GM23248 (cell line): ENCODE measurements at places on chromosomes 12 and 14.

GRCh38 chr12:108119126-108119973, 9.7 kb upstream of the WSCD2 start:
- DNase-seq: no peak

GRCh38 chr12:127656266-127656665, 610.7 kb upstream of the TMEM132C start:
- no peak for DNase-seq

DNA sequence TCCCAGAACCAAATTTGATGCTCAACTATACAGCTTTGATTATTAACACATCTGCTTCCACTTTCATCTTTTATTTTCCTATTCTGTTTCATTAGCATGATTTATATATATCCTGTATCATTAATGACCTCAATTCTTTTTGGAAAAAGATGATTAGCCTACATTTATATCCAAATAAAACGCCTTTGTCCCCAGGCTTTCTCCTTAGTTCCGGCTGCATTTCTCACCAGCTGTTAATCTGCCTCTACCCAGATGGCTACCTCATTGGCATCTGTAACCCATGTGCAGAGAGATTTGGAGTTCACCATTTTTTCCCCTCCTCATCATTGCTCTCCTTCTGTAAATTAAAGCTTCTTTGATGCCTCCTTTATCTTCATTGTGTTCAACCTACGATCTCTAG, 336.8 kb upstream of the RGS6 start:
- DNase-seq: no peak

- DNase-seq: no peak
Measured at GRCh38 chr14:97159124-97159523, 361.9 kb downstream of the VRK1 start.

- no peak for DNase-seq
Measured at GRCh38 chr14:33704481-33704880, 246.4 kb downstream of the EGLN3 start.

DNA sequence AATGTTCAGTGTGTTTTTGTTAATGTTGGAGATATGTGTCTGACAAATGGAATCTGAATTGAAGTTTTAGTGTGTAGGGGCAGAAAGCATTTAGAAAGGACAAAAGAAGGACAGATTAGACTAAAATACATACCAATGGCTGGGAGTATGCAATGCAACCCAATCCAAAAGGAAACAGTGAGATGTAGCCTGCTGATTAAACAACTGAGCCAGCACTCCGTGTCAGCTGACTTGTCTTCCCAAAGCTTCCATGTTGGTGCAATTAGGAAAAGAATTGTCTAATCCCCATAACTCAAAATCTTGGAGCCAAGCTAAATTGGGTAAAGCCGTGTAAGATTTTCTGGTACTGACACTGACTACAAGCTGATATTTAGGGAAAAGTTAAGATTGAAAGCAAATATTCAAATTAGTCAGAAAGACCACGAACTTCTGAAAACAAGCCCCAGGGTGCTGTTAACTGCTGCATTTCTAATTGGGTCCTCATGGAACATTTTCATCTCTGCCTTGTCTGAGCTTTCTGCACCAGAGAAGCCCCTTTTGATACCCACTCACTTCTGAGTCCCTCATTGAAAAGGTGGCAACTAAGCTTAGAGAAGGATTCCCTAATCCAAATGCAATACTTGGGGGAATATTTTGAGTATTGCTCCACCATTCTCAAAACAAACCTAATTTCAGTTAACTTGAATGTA, 109.1 kb downstream of the DAD1 start:
- no peak for DNase-seq

GRCh38 chr12:25594376-25594775, 41.3 kb upstream of the LMNTD1 start:
- DNase-seq: no peak

DNA sequence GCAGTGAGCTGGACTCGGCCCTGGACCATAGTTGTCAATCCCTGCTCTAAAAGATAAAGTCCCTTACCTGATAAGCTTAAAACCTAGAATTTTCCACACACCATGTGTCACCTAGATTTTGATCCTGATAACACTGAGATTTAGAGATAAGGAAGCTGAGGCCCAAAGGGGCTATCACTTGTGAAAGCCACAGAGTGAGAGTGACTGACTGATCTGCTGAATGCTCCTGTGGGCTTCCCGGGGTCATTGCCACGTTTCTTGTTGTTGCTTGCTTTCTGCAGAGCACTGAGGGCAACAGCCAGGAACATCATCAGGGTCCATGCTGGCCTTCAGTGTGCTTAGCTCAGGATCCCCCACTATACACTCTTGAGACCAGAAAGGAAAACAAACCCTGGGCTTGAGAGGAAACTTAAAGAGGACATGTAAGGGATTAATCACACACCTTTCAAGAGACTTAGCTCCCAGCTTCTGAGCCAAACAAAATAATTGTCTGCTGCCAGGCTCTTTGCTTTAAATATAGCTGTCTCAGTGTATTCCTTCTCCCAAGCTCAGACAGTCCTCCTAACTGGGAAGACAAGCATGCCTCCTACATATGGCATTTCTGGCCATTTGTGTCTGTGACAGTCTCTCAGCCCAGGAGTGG, 82.6 kb upstream of the ARHGAP5 start:
- peak; percentile 49 for DNase-seq

GRCh38 chr12:120110550-120111501, 5.7 kb downstream of the RAB35 start:
- no peak for DNase-seq

- DNase-seq: no peak
Measured at GRCh38 chr14:45194964-45195363, 58.0 kb downstream of the MIS18BP1 start.

DNA sequence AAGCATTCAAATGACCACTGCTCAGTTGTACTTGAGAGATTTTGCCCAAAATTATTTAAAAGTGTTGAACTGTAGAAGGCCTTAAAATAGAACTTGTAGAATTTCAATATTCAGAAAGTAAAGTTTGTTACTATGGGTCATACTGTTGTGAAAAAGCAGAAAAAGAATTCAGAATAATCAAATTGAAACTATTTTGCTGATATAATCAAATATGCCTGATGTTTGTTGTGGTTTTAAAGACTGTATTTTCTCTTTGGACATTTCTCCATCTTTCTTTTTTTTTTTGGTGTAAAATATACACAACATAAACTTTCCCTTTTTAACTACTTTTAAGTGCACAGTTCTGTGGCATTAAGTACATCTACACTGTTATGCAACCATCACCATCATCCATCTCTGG, 374.7 kb downstream of the APAF1 start:
- DNase-seq: no peak

- no peak for DNase-seq
Measured at GRCh38 chr14:79638672-79639266, 572.5 kb downstream of the DIO2 start.

- peak; percentile 47 for DNase-seq
Measured at GRCh38 chr14:29348504-29348903, 579.1 kb downstream of the PRKD1 start.

DNA sequence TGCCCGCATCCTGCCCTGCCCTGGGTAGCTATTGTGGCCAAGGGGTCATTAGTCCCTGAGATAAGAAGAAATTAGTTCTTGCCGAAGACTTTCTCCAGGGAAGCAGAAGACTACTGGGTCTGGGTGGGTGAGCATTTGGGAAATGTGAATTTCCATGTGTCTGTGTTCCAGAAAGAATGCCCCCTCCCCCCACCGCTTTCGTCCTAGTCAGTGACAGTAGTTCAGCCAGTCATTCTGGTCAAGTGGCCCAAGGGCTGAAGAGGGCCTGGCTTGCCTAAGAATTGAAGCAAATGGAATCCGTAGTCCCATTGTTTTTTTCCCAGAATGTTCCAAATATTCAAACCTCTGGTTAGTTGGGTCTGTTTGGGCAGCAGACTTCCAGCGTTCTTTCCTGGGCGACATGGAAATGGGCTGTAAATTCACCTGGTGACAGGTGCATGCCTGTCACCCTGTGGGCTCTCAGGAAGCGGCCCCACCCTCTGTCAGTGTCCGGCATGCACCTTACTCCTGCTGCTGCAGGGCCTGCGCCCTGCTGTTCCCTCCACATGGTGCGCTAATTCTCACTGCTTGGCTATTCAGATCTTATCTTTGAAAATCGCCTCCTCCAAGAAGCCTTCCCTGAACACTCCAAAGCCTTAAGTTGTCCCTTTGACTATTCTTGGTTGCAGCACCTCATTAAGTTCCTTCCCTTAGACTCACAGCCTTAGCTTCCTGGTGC, 1.4 kb upstream of the RFLNA start:
- no peak for DNase-seq
